ENCODE measurements at places on chromosomes 6 and 20. TPM values are rescaled to one million over a fixed set of nuclear protein-coding genes. Genes with fewer than 3 reads are reported as not detected.

GRCh38 chr6:43800746-43801494 lies 30.9 kb downstream of the VEGFA start:
- peaks cover 2% of the 10 kb centered on the region for H3K27me3 ChIP-seq
- no peak for DNase-seq
- no peak overlapping the region for H3K4me3 ChIP-seq

GRCh38 chr20:55229451-55229850 lies 754.1 kb downstream of the DOK5 start:
- H3K27me3 ChIP-seq: no peaks in the 10 kb centered on the region
- DNase-seq: peak; percentile 50
- H3K4me3 ChIP-seq: no peak overlapping the region
- no peak overlapping the region for H3K27ac ChIP-seq

The POPDC3 gene
- total RNA-seq: 48.5 TPM

The THBD gene
- 5.1 TPM for total RNA-seq

The VARS1 gene
- 21.9 TPM for total RNA-seq

The IRF4 gene
- total RNA-seq: 1.8 TPM

The SPATS1 gene
- total RNA-seq: not detected

- H3K4me3 ChIP-seq: no peak overlapping the region
- DNase-seq: peak; percentile 76
- H3K4me1 ChIP-seq: peaks cover 5% of the 10 kb centered on the region
- no peaks in the 10 kb centered on the region for H3K36me3 ChIP-seq
- H3K27me3 ChIP-seq: no peaks in the 10 kb centered on the region
Measured at GRCh38 chr20:16167423-16168130, 405.7 kb downstream of the KIF16B start.

The IL17F gene
- total RNA-seq: not detected

- peak; percentile 34 for DNase-seq
- no peak overlapping the region for H3K27ac ChIP-seq
- no peaks in the 10 kb centered on the region for H3K36me3 ChIP-seq
- H3K27me3 ChIP-seq: no peaks in the 10 kb centered on the region
- no peaks in the 10 kb centered on the region for H3K4me1 ChIP-seq
Measured at GRCh38 chr6:68651011-68651985, 16.2 kb downstream of the ADGRB3 start.

DNA sequence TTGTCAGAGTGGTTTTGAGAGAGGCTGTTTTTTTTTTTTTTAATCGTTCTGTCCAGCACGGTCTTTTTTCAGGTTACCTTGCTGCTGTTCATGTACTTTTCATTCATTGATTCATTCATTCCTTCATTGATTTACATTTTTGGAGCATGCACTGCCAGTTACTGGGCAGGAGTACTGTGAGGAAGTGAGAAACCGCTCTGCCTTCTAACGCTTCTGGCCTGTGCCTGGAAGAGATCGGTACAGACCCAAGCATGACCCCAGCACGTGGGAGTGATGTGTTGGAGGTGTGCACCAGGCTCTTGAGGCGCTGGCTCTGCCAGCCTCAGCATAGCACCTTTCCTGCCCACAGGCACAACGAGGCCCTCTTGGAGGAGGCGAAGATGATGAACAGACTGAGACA lies 9.1 kb downstream of the RIPK1 start:
- H3K4me3 ChIP-seq: no peak overlapping the region
- H3K36me3 ChIP-seq: peaks cover 45% of the 10 kb centered on the region
- H3K27me3 ChIP-seq: no peaks in the 10 kb centered on the region
- H3K27ac ChIP-seq: no peak overlapping the region

The NKAIN2 gene
- 2.5 TPM for total RNA-seq

DNA sequence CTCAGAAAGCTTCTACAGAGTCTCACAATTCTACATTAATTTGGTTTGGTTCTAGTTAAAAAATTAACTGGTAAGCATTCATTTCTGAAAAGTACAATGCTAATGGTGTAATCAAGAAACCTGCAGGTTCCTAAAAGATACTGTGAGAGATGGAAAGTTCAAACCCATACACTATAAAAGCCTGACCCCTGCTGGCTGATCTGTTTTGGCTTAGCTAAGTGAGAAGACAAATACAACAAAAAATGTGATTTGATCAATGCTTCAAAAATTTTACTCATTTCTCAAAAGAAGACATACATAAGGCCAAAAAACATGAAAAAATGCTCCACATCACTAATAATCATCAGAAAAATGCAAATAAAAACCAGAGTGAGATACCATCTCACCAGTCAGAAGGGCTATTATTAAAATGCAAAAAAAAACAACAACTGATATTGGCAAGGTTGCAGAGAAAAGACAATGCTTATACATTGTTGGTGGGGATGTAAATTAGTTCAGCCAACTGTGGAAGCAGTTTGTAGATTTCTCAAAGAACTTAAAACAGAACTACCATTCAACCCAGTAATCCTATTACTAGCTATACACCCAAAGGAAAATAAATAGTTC lies 102.8 kb downstream of the MOXD1 start:
- H3K4me3 ChIP-seq: no peak overlapping the region
- DNase-seq: peak; percentile 73
- H3K4me1 ChIP-seq: no peaks in the 10 kb centered on the region
- no peaks in the 10 kb centered on the region for H3K36me3 ChIP-seq
- no peak overlapping the region for H3K27ac ChIP-seq
